H1 (cell line): ENCODE measurements at places on chromosomes 11 and 22. TPM values are rescaled to one million over a fixed set of nuclear protein-coding genes. Genes with fewer than 3 reads are reported as not detected.

Gene NPAS4
- total RNA-seq, result 0.88 and 0.99 TPM in 2 replicates

GRCh38 chr11:17722000-17722643, 2.8 kb downstream of the MYOD1 start:
- peaks cover 61% of the 10 kb centered on the region for H3K27me3 ChIP-seq
- peaks cover 9% of the 10 kb centered on the region for H3K4me1 ChIP-seq
- H3K27ac ChIP-seq, result no peak overlapping the region
- peak overlapping the region; percentile 56 for H3K4me3 ChIP-seq

GRCh38 chr22:48277868-48278581, 1515.6 kb downstream of the TBC1D22A start:
- H3K36me3 ChIP-seq, result no peaks in the 10 kb centered on the region
- H3K4me1 ChIP-seq, result no peaks in the 10 kb centered on the region
- H3K4me3 ChIP-seq, result no peak overlapping the region
- DNase-seq, result no peak
- no peaks in the 10 kb centered on the region for H3K27me3 ChIP-seq
- no peak overlapping the region for H3K27ac ChIP-seq

GRCh38 chr11:72039031-72039855, 40.5 kb downstream of the IL18BP start:
- DNase-seq, result no peak
- H3K4me1 ChIP-seq, result peaks cover 36% of the 10 kb centered on the region
- no peaks in the 10 kb centered on the region for H3K27me3 ChIP-seq
- peak overlapping the region; percentile 52 for H3K27ac ChIP-seq

- peaks cover 5% of the 10 kb centered on the region for H3K36me3 ChIP-seq
- no peak overlapping the region for H3K27ac ChIP-seq
- no peak overlapping the region for H3K4me3 ChIP-seq
- H3K27me3 ChIP-seq, result no peaks in the 10 kb centered on the region
Measured at GRCh38 chr22:32494971-32495370, 20.4 kb downstream of the FBXO7 start.
